ENCODE measurements at places on chromosomes 13 and 19.
A peak's percentile ranks its signal among the peaks of the same experiment; 100 is the strongest.

GRCh38 chr13:79171141-79172061, 234.7 kb downstream of the RBM26 start:
- no peak for DNase-seq

GRCh38 chr19:17687141-17687856, 855 bp downstream of the UNC13A start:
- DNase-seq: no peak

DNA sequence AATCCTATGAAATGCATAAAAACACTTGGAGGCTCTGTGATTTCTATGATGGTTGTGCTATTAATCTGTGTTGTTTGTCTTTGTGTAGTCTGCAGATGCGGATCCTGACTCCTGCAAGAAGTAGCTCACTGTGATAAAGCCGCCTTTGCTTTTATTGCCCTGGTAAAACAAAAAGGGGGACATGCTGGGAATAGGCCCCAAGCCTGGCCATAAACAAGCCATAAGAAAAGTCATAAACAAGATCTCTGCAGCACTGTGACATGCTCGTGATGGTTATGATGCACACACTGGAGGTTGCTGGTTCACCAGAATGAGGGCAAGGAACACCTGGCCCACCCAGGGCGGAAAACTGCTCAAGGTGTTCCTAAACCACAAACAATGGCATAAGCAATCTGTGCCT, 26.6 kb upstream of the ZNF266 start:
- DNase-seq: no peak

- no peak for DNase-seq
Measured at GRCh38 chr13:98839856-98840769, 87.6 kb upstream of the SLC15A1 start.

- DNase-seq: peak; percentile 76
Measured at GRCh38 chr19:58575183-58576041, 2.3 kb upstream of the MZF1 start.

GRCh38 chr13:75489502-75490263, 7.7 kb upstream of the TBC1D4 start:
- peak; percentile 45 for DNase-seq

- DNase-seq: no peak
Measured at GRCh38 chr13:113328851-113329250, 31.8 kb downstream of the LAMP1 start.

DNA sequence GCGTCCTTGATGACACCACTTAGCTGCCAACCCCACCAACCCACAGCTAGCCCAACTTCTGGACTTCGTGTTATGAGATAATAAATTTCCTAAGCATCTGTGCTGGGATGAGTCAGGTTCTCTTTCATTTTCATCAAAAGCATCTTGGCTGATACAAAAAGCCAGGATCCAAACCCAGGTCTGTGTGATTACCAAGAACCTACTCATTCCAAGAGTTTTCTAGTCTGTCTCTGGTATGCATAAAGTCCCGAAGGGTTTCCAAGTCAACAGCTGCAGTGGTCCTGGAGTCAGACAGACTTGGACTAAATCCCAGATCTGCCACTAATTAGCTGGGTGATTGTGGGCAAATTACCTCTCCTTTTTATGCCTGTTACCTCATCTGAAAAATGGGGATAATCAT, 55.5 kb upstream of the SERP2 start:
- no peak for DNase-seq

DNA sequence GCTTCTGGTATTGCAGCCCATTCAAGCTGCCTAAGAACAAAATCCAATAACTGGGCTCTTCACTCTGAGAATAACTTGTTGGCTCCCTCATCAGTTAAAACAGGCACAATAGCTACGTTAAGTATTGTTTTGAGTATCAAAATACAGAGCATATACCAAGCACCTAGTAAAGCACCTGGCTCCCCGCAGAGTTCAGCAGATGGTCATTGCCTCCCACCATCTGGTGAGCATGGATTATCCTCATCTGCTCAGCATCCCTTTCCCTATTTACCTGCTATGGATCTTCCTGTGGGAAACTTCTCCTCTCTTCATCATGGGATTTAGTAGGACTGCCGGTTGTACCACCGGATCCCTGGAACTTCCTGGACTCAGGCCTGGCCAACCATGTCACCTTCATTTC, 199.2 kb upstream of the MAB21L1 start:
- DNase-seq: no peak

- no peak for DNase-seq
Measured at GRCh38 chr13:98500963-98501421, 75.9 kb downstream of the STK24 start.

GRCh38 chr13:113207890-113208420, 514 bp downstream of the PCID2 start:
- DNase-seq: no peak

GRCh38 chr19:35693422-35693821, 10.9 kb upstream of the ZBTB32 start:
- DNase-seq: no peak

- DNase-seq: no peak
Measured at GRCh38 chr13:36819739-36820090, 693 bp downstream of the RFXAP start.

- DNase-seq: no peak
Measured at GRCh38 chr13:26629260-26629825, 71.9 kb downstream of the WASF3 start.

DNA sequence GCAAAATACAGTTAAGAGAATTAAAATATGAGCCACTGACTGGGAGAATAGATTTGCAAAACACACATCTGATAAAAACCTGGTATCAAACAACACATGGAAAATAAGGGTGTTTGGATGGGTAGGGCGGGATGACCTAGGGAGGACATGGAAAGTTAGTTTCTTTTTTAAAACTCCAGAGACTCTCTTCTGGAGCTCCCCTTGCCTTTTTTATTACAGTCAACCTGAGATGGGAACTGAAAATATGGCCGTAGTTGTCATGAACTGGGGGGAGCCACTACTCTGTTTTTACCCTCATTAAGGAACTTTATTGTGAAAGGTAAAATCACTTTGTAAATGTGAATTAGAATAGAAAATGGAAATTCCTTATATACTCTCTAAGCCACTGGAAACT, 113.0 kb downstream of the ATP11A start:
- DNase-seq: no peak

DNA sequence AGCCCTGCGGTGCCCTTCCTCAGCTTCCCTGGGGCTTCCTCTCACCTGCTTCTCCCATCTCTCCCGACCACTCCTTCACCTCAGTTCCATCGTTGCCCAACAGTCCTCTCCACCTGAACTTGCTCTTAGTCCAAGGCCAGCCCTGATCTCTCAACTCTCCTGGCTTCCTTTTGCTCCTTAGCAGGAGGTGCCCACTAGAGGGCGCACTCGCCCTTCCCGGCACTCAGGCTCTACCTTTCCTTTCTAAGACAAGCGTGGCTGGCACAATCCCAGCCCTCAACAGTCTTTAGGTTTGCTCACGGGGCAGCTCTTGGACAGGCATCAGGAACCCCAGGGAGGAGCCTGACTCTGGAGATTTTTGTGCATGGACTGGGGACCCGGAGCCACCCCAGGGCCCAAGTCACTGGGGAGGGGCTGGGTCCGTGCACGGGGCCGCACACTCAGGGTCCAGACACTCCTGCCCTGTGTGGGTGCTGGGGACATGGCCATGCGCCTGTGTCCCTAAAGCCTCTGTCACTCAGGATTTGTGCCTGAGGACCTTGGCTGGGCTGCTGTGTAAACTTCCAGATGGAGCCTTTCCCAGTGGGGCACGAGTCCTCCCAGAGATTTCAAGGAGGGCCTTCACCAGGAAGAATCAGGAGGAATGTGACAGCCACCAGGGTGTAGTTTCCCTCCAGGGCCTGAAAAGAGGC, 12.1 kb upstream of the CEACAM8 start:
- no peak for DNase-seq

GRCh38 chr19:33290082-33290815, 12.1 kb downstream of the CEBPA start:
- DNase-seq: no peak

GRCh38 chr19:44072543-44073401, 813 bp downstream of the ZNF284 start:
- no peak for DNase-seq

DNA sequence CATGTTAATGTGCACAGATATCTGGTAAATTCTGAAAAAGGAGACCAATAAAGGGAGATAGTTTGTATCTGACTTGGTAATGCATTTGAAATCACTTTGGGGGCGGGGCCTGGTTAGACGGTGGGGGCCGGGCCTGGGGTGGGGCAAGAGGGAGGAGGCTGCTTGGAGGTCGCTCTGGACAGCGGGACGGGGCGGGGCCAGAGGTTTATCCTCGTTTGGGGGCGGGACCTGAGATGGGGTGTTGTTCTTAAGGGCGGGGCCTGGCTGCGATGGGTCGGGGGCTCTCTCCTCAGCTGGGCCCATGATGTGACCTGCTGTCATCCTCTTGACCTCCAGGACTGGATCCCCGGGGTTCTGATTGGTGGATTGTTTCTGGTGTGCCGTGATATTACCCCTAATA, 4.9 kb upstream of the ZNF808 start:
- no peak for DNase-seq

DNA sequence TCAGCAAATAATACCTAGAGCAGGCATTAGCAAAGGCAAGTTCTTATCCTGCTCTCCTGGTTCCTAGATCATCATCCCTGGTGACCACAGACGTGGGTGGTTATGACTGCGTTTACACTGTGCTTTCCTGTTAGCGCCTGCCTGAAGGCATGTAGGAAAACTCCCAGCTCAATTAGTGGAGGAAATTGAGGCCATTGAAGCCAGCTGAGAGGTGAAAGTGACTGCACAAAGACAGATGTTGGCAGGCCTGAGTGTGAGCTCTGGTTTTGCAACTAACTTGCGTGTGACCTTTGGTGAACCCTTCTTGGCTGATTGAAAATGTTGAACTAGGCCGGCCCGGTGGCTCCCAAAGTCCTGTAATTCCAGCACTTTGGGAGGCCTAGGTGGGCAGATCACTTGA, 17.5 kb upstream of the NWD1 start:
- peak; percentile 36 for DNase-seq

DNA sequence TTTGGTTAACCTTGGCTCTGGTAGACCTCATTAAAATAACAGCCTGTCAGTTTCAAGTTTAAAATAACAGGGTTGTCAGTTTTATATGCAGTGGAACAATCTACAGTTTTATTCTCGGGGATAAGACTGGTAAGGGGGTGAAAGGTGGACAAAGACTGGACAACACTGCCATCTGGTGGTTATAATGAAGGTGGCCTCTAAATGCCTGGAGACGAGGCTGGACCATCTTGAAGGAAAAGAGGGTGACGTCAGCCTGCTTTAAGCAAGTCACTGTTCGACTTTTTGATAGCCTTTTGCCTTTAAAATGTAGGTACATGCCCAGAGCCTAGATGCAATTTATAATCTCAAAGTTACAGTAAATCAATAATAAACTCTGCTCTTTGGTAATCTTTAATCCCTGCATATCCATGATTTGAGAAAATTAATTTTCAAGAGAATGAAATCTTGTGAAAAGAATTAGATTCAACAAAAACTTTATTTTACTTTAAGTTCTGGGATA, 117.0 kb downstream of the DCT start:
- peak; percentile 73 for DNase-seq

GRCh38 chr19:40323705-40324104, 24.5 kb downstream of the C19orf47 start:
- DNase-seq: no peak

DNA sequence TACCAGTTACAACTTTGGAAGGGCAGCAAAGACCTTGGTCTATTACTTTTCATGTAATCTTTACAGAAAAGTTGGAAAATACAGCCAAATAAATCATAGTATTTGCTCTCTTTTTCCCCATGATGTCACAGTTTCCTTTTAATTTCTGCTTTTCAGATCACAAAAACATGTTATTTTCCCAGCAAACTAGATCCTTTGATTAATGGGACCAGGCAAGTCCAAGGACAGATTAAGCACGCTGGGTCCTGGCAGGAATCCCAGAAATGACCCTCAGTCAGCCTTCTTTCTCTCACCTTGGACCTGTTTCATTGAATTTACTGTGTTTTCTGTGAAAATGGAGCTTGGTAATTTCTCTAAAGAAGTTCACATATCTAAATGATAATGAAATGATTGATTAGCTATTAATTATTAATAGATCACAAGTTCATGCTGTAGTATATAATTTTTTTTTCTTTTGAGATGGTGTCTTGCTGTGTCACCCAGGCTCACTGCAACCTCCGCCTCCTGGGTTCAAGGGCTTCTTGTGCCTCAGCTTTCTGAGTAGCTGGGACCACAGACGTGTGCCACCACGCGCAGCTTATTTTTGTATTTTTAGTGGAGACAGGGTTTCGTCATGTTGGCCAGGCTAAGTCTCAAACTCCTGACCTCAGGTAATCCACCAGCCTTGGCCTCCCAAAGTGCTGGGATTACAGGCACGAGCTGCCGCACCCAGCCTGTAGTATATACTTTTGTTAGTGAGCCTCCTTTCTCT, 16.0 kb downstream of the SPATA13 start:
- no peak for DNase-seq

- no peak for DNase-seq
Measured at GRCh38 chr13:49540552-49540951, 44.8 kb downstream of the PHF11 start.

DNA sequence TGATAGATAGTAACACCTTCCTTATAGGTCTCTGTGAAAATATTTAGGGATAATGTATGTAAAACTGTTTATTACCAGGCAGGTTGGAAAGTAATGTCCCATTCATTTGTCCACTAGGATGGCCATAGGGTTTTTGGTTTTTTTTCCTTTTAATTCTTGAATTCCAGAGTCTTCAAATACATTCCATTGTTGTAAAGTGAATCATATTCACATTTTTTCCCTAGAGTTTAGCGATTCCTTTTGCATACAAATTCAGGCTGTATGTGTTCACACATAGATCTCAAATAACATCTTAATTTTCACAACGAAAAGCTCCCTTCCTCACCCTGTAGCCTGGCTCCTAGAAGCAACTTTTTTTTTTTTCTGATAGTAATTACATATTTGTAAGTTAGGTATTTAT, 1.8 kb upstream of the ZNF557 start:
- no peak for DNase-seq

- no peak for DNase-seq
Measured at GRCh38 chr13:50609011-50609410, 234.5 kb downstream of the DLEU7 start.

DNA sequence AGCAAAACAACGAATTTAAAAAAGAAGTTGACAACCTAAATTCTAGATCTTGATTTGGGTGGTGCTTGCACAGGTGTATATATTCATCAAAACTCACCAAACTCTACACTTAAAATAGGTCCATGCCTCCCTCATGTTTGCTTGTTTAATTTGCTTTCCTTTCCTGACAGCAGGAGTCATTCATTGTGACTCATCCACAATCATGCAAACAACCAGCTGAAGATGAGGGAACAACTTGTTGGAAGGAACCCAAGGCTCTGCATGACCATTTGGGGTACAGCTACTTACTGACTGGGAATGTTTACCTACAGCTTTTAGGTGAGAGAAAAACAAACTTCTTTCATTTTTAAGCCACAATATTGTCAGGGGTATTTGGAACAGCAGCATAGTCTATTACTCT, 96.6 kb downstream of the RXFP2 start:
- DNase-seq: no peak

GRCh38 chr19:46000491-46001246, 5.4 kb downstream of the CCDC61 start:
- DNase-seq: no peak

DNA sequence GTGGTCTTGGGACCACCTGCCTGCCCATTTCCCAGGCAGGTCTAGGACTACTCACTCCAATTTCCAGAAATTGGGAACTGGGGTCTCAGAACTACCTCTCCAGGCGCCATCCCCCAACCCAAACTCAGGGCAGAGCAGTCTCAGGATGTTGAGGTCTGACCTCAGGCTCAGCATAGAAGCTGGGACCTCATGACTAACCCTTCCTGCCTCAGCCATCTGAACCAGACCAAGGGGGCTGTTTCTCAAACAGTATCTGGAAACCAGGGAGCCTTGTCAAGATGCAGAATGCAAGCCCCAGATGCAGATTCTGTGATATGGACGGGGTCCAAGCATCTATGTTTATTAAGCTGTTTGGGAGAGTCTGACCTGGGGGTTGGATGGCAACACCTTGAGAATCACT, 1.3 kb downstream of the FBXW9 start:
- DNase-seq: no peak

Data from AG09319 (cell line).